ENCODE measurements at places on chromosomes 16 and 17. TPM values are rescaled to one million over a fixed set of nuclear protein-coding genes. Genes with fewer than 3 reads are reported as not detected.

Gene HS3ST4
- 7.7 TPM for total RNA-seq

Gene IKZF3
- 0.41 TPM for total RNA-seq

- DNase-seq: no peak
Measured at GRCh38 chr17:39062846-39063680, 88.4 kb downstream of the PLXDC1 start.

- no peak for DNase-seq
Measured at GRCh38 chr17:81342269-81343070, 47.4 kb upstream of the SLC38A10 start.

DNA sequence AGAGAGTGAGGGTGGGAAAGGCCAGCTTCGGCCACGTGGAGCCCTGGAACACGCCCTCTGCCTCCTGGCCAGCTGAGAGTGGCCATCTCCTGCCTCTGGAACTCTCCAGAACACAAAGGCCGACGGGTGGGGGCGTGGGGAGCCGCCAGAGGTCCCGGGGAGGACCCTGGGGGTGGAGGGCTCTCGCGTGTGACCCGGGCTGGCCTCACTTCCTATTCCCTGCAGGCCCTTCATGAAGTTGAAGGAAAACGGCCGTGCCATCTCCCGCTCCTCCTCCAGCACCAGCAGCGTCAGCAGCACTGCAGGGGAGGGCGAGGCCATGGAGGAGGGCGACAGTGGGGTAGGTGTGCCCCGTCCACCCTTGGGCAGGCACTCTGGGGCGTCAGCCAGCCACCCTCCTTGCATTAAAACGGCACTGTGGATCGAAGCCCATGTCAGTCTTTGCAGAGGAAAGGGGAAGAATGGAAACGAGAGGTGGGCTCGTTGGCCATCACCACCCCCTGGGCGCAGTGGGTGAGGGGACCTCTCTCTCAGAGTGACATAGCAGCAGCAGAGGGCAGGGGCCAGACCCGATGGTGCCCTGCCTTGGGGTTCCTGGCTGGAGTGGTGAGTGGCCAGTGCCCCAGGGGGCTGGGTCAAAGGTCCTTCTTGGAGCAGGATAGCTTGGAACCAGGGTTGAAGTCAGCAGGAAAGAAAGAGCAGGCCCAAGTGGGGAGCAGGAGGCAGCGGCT lies 37.1 kb downstream of the OR1D5 start:
- DNase-seq: no peak

- DNase-seq: no peak
Measured at GRCh38 chr16:27401768-27402568, at the start of gene IL21R. Gene IL21R, plus strand, starts transcription at chr16:27402174. Its CDS starts 27,898 bp downstream, at chr16:27430072.

Gene SLFN5
- 3.3 TPM for total RNA-seq

Gene PGP
- total RNA-seq: 10.2 TPM

Gene CRYBA1
- total RNA-seq: not detected

Gene CSH2
- total RNA-seq: not detected
